ENCODE measurements at places on chromosomes 4 and X. TPM values are rescaled to one million over a fixed set of nuclear protein-coding genes. Genes with fewer than 3 reads are reported as not detected.

CLIC2 gene
- not detected for total RNA-seq

GCNA gene
- total RNA-seq = 2.2 TPM

EREG gene
- total RNA-seq = 0.14 TPM

MTMR8 gene
- total RNA-seq = 0.89 TPM

ADAMTS3 gene
- 4.2 TPM for total RNA-seq

RHOH gene
- total RNA-seq = not detected

FRG2 gene
- not detected for total RNA-seq

SCFD2 gene
- total RNA-seq = 11.9 TPM

RIBC1 gene
- 0.34 TPM for total RNA-seq

HERC5 gene
- total RNA-seq = 23.0 TPM

MCF2 gene
- total RNA-seq = 0.27 TPM

HPGDS gene
- total RNA-seq = not detected

TDO2 gene
- total RNA-seq = 0.24 TPM

DCHS2 gene
- total RNA-seq = 0.36 TPM

LARP7 gene
- total RNA-seq = 33.9 TPM

NXF2 gene
- not detected for total RNA-seq

TMPRSS11D gene
- total RNA-seq = not detected

MAGED4B gene
- 150 TPM for total RNA-seq

CCNG2 gene
- 53.3 TPM for total RNA-seq

NPY5R gene
- not detected for total RNA-seq

DLG3 gene
- 14.5 TPM for total RNA-seq

NRK gene
- total RNA-seq = 18.3 TPM

PLAC1 gene
- total RNA-seq = 0.61 TPM

VSIG1 gene
- not detected for total RNA-seq

BCLAF3 gene
- total RNA-seq = 8.3 TPM

GLRA3 gene
- not detected for total RNA-seq

ADH7 gene
- total RNA-seq = not detected

HMGN5 gene
- 5.0 TPM for total RNA-seq

ANKRD50 gene
- total RNA-seq = 29.4 TPM

GABRE gene
- total RNA-seq = 1.8 TPM

SERPINA7 gene
- not detected for total RNA-seq

VEGFD gene
- total RNA-seq = not detected

CT45A2 gene
- total RNA-seq = not detected

ETDA gene
- not detected for total RNA-seq

COL25A1 gene
- 10.5 TPM for total RNA-seq

WAS gene
- 1.1 TPM for total RNA-seq

PNMA6F gene
- not detected for total RNA-seq

IQCM gene
- total RNA-seq = 0.11 TPM

NUP62CL gene
- not detected for total RNA-seq

SLC26A1 gene
- 0.38 TPM for total RNA-seq

ODAPH gene
- total RNA-seq = 55.3 TPM

CXCR3 gene
- not detected for total RNA-seq

USP51 gene
- 2.2 TPM for total RNA-seq

SOD3 gene
- total RNA-seq = 12.0 TPM

DGKK gene
- total RNA-seq = 0.05 TPM

PDLIM3 gene
- 30.7 TPM for total RNA-seq

LRAT gene
- 0.50 TPM for total RNA-seq

UGT2B11 gene
- total RNA-seq = not detected
